ENCODE measurements at places on chromosomes 5 and 9.

GRCh38 chr9:107213561-107214028, 69.5 kb upstream of the RAD23B start:
- DNase-seq: peak; percentile 85

- no peak for DNase-seq
Measured at GRCh38 chr9:98985596-98985995, 41.9 kb downstream of the COL15A1 start.

DNA sequence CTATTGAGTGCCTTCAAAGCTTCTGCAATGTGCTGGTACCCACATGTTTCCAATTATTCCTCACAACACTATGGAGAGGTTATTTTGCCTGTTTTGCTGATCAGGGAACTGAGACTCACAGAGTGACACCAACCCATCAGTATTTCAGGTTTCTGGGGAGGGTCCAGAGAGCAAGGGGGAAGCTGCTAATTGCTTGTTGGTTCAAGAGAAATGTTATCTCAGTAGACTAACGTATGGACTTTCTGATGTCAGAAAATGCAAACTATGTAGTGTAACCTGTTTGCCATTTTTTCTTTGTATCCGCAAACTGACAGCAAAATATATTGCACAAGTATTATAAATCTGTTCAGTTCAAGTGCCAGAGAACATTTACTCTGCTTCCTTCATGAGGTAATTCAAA, 108.3 kb upstream of the MSX2 start:
- no peak for DNase-seq

DNA sequence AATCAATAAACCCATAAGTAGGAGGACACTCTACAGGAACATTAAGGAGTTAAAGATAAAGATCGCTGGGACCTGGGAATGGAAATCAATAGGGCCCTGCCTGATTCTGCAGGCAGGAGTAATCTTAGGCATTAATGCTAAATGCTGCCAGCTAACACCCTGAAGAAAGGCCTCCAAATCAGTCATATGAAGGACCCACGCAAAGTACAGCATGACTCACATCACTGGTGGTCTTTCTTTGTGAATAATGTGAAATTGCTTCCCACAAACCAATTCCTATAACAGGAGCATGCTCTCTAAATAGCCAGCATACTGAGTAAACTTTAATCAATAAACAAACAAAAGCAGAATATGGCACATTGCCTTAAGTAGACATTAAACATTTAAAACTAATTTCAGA, 172.3 kb downstream of the SEMA5A start:
- DNase-seq: no peak

- no peak for DNase-seq
Measured at GRCh38 chr9:133779081-133779480, 40.9 kb upstream of the SARDH start.

GRCh38 chr5:71483355-71483754, 27.9 kb downstream of the BDP1 start:
- DNase-seq: no peak

- DNase-seq: peak; percentile 56
Measured at GRCh38 chr5:173673295-173674101, 57.0 kb upstream of the BOD1 start.

GRCh38 chr5:118544887-118545449, 443.4 kb downstream of the DTWD2 start:
- no peak for DNase-seq

Measured in DMS153 (cell line).